Activated CD4-positive, alpha-beta T cell treated with anti-CD3 and anti-CD28 coated beads, Interleukin-2, amount 50 U/mL, for 16 hours (primary cell): ENCODE measurements at places on chromosomes 11 and 22.

- DNase-seq, result peak; percentile 72
These were observed 4.3 kb upstream of the DGCR6L start for GRCh38 chr22:20324139-20324516.

GRCh38 chr11:128379587-128380580 lies 207.5 kb downstream of the ETS1 start:
- peak; percentile 74 for DNase-seq

GRCh38 chr11:18056561-18057181 lies 10.6 kb upstream of the TPH1 start:
- no peak for DNase-seq

DNA sequence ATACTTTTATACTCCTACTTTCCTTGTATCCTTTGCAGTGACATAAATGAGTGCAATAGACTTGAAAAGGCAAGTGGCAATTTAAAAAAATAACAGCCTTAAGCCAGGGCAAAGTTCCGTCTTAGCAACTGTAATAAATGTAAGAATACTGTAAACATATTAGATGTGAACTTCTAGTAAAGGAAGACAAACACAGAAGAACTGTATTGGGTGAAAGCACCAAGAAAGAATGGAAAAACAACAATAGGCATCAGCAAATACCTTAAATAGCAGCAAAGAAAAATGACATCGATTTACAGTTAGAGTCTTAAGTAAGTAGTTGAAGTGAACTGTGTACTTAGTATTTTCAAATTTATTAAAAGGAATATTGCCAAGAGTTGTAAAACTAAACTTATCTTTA lies 75.5 kb upstream of the TP53AIP1 start:
- DNase-seq, result no peak

GRCh38 chr11:84412862-84413261 lies 1126.7 kb upstream of the CCDC90B start:
- no peak for DNase-seq

GRCh38 chr22:45331486-45331885 lies 21.8 kb downstream of the FAM118A start:
- no peak for DNase-seq

- DNase-seq, result no peak
These were observed 13.2 kb downstream of the CARS1 start for GRCh38 chr11:3044004-3044403.

- DNase-seq, result no peak
These were observed 46.2 kb downstream of the DEPDC5 start for GRCh38 chr22:31800065-31800464.

DNA sequence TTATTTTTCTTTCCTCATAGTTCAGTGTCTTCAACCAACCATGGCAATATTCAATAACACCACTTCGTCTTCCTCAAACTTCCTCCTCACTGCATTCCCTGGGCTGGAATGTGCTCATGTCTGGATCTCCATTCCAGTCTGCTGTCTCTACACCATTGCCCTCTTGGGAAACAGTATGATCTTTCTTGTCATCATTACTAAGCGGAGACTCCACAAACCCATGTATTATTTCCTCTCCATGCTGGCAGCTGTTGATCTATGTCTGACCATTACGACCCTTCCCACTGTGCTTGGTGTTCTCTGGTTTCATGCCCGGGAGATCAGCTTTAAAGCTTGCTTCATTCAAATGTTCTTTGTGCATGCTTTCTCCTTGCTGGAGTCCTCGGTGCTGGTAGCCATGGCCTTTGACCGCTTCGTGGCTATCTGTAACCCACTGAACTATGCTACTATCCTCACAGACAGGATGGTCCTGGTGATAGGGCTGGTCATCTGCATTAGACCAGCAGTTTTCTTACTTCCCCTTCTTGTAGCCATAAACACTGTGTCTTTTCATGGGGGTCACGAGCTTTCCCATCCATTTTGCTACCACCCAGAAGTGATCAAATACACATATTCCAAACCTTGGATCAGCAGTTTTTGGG lies at the start of gene OR51T1:
TSS of gene OR51T1 (plus strand) at position 41 of the 641 bp plus-strand sequence. CDS start at position 41, 0 bp downstream.
- DNase-seq, result no peak

GRCh38 chr11:83693306-83693992 lies 407.3 kb upstream of the CCDC90B start:
- DNase-seq, result no peak

- DNase-seq, result no peak
These were observed 27.3 kb downstream of the CECR2 start for GRCh38 chr22:17396516-17396915.

- no peak for DNase-seq
These were observed 153.0 kb downstream of the SPATA19 start for GRCh38 chr11:133692126-133692934.

- DNase-seq, result no peak
These were observed 54.5 kb upstream of the HSPA8 start for GRCh38 chr11:123116486-123116885.

GRCh38 chr11:119110439-119110838 lies 3.3 kb downstream of the C2CD2L start:
- DNase-seq, result no peak

GRCh38 chr22:38738475-38739070 lies 17.2 kb downstream of the SUN2 start:
- no peak for DNase-seq

DNA sequence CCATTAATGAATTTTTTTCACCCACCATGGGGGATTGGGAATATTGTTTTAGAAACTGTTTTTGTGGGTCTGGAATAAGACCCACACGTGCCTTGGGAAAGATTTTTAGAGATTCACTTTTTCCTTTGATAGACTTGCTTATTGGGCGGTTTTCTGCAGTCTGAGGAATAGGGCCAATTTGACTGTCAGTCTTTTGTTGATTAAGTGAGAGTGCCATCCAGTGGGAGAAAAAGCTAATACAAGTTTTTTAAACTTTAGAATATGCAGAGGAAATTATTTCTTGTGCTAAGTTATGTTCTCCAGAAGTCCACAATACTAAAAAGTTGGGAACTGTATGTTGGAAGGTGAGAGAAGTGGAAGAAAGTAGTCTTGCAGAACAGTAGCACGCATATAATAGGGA lies 56.1 kb downstream of the PRMT3 start:
- DNase-seq, result no peak

GRCh38 chr11:74519710-74520109 lies 26.2 kb upstream of the LIPT2 start:
- no peak for DNase-seq

DNA sequence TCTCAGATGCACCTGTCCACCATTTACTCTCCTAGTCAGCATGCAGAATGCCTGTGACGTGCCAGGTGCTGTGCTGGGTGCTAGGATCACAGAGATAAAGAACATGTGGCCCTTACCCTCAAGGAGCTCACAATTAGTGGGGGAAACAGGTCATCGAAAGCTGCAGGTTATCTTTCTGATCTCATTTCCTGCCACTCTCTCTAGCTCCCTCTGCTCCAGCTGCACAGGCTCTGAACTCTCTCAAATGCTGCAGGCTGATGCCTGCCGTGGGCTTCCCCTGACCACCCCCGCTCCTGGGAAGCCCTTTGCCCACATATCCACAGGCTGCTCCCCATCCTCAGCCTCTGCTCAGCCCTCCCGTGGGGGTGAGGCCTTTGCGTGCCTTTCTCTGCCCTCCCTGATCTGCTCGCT lies 29.6 kb downstream of the SHANK3 start:
- DNase-seq, result peak; percentile 14
